Esophagus squamous epithelium (tissue), 5 donors: ENCODE measurements at places on chromosomes 2 and 18.

DNA sequence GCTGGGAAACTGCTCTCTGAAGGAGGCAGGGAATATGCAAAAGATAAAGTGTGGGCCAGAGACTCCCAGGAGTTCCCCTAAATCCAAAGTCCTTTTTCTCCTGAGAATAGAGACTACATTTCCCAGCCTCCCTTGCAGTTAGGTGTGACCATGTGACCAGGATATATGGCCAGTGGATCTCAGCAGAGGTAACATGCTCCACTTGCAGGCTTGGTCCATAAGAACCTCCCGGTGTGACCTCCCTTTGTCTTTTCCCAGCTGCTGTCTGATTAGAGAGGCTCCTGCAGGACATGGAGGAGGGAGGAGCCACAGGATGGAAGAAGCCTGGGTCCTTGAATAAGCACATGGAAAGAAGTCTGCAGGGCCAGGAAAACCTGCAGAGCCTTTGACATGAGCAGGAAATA is 76.2 kb downstream of the TGFA start:
- DNase-seq: no peak
- H3K27me3 ChIP-seq: no peaks in the 10 kb centered on the region
- no peak overlapping the region for H3K27ac ChIP-seq
- H3K4me3 ChIP-seq: no peak overlapping the region
- H3K4me1 ChIP-seq: no peaks in the 10 kb centered on the region

- no peaks in the 10 kb centered on the region for H3K36me3 ChIP-seq
- H3K27ac ChIP-seq: no peak overlapping the region
- no peak for DNase-seq
These were observed 211.0 kb upstream of the SIX2 start for GRCh38 chr2:45220227-45220626.

DNA sequence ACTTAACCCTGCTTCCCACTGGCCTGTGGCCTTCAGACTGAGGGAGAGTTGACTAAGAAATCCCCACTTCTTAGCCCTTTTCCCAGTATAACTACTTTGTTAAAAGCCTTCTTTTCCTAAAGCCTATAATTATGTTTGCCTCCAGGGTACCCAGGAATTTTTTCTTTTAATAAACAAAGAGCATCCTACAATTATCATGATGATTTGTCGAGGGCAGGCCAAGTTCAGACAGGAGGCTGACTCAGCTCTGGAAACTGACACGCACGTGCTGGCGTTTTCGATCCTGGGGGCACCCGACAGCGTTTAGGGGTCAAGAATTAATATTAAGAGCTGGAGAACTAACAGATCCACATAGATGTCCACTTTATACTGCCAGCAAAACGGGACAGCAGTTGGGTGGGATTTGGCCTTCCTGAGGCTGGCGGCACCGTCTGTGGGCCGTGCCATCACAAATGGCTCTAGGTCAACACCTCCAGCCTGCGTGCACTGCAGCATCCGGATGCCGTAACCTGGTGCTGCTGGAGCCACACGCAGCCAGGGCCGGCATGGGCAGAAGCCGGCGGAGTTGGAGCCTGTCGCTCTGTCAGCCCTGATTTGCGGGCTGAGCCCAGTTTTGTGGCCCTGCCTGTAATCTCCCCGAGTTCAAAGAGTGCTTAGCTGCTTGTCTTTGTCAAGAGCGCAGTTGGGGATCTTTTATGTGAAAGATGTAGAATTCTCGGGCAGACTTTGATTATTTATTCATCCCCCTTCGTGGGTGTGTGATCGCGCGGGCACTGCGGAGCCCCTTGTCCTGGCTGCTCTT is 191.0 kb downstream of the GLI2 start:
- H3K4me3 ChIP-seq: no peak overlapping the region
- H3K27ac ChIP-seq: no peak overlapping the region
- H3K4me1 ChIP-seq: no peaks in the 10 kb centered on the region
- no peak for DNase-seq
- H3K36me3 ChIP-seq: no peaks in the 10 kb centered on the region

- peaks cover 28% of the 10 kb centered on the region for H3K4me1 ChIP-seq
- no peaks in the 10 kb centered on the region for H3K27me3 ChIP-seq
- H3K4me3 ChIP-seq: no peak overlapping the region
- H3K36me3 ChIP-seq: no peaks in the 10 kb centered on the region
These were observed 16.9 kb downstream of the PMAIP1 start for GRCh38 chr18:59916746-59917145.

- H3K4me1 ChIP-seq: no peaks in the 10 kb centered on the region
- H3K4me3 ChIP-seq: no peak overlapping the region
- H3K27ac ChIP-seq: no peak overlapping the region
- H3K27me3 ChIP-seq: no peaks in the 10 kb centered on the region
- no peak for DNase-seq
These were observed 49.0 kb upstream of the GLI2 start for GRCh38 chr2:120686511-120687168.

GRCh38 chr2:98769784-98770183 is 38.9 kb upstream of the MGAT4A start:
- H3K4me1 ChIP-seq: no peaks in the 10 kb centered on the region
- H3K4me3 ChIP-seq: no peak overlapping the region
- H3K36me3 ChIP-seq: no peaks in the 10 kb centered on the region
- H3K27ac ChIP-seq: no peak overlapping the region

DNA sequence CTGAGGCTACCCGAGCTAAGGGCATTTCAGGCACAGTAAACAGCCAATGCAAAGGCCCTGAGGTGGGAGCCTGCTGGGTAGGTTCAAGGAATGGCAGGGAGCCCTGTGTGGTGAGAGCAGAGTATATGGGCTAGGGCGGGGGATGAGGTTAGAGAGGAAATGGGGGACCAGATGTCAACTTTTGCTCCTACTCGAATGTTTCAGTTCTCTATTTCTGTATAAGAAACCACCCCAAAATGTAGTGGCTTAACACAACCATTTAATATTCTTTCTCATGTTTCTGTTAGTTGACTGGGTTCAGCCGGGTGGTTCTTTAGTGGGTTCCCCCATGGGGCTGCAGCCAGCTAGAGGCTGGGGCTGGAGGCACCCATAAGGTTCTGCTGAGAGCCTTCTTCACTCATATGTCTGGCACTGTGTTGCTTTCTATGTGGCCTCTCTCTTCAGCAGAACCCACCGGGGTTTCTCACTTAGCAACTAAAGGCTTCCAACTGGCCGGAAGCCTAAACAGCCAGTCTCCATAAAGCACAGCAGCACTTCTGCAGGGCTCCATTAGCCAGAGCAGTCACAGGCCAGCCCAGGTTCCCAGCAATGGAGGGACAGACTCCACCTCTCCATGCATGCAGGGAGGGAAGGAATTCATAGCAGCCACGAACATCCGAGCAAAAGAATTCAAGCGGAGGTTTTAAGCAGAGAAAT is 5.6 kb upstream of the ATOH8 start:
- no peaks in the 10 kb centered on the region for H3K36me3 ChIP-seq
- H3K4me1 ChIP-seq: peaks cover 11% of the 10 kb centered on the region
- peak overlapping the region; percentile 66 for H3K27ac ChIP-seq

DNA sequence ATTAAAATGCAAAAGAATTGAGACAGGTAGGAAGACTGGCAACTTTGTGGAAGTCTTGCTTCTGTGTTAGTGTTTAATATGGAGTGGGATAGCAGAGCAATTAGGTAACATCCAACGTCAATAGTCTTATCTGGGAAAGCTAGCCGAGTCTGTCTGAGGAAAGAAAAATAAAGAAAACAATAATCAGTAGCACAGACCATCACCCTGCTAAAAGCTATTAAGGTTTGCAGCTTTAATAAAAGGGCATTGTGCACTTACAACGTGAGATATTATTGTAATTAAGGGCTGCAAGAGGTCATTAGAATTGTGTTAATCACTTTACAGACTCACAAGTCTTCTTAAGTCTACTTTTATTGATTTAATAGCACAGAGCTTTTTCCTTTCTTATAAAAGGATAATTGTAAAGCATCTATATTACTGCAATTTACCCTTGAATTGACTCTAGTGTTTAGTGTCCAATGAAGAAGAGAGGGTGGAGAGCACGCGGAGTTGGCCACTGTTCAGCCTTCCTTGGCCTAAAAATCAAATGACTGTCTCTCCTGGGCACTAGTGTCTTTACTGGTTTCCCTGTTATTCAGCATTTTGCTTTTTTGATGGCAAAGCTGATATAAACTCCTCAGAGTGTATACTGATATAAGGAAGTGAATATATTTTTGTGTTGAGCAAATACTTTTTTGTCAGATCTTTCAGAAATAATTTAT is 2.0 kb downstream of the CDH7 start:
- no peaks in the 10 kb centered on the region for H3K36me3 ChIP-seq
- H3K4me1 ChIP-seq: peaks cover 4% of the 10 kb centered on the region
- H3K27me3 ChIP-seq: no peaks in the 10 kb centered on the region
- no peak overlapping the region for H3K4me3 ChIP-seq
- no peak overlapping the region for H3K27ac ChIP-seq

GRCh38 chr18:26919627-26920026 is 54.1 kb upstream of the AQP4 start:
- no peak for DNase-seq
- no peaks in the 10 kb centered on the region for H3K27me3 ChIP-seq
- H3K27ac ChIP-seq: no peak overlapping the region

DNA sequence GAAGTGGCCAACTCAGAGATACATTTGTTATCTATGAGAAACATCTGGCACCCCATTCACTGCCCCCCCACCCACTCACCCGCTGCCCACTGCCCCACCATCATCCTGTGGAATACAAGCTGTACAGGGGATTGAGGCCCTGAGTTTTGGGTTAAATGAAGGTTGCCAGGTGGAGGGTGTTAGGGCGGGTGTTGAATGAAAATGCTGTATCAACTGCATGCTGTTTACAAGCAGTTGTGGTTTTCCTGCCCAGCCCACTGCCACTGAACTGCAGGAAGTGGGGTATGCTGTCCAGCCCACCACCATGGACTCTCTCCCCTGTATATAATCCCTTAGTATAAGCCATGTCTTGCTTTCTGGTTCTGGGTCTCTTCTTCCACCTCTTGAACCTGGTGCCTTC is 481.9 kb downstream of the METTL4 start:
- no peak for DNase-seq
- H3K27me3 ChIP-seq: no peaks in the 10 kb centered on the region
- H3K4me1 ChIP-seq: no peaks in the 10 kb centered on the region
- H3K4me3 ChIP-seq: no peak overlapping the region

DNA sequence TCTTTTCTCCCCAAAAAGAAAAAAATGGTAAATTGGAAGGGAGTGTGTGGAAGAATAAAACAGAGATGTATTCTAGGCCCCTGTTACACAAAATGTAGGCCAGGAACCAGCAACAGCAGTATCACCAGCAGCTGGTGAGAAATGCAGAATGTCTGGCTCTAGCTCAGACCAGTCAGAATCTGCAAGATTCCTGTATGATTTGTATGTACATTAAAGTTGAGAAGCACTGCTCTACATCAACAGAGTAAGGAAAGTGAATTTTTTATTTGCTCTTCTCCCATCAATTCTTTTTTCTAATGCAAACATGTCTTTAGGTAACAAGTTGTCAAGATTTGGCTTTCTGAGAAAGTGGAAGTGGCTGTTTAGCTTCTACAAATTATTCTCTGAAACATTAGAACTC is 235.4 kb upstream of the FANCL start:
- H3K4me3 ChIP-seq: no peak overlapping the region
- H3K4me1 ChIP-seq: no peaks in the 10 kb centered on the region
- DNase-seq: no peak
- no peak overlapping the region for H3K27ac ChIP-seq
- no peaks in the 10 kb centered on the region for H3K36me3 ChIP-seq

- no peak for DNase-seq
- H3K27ac ChIP-seq: no peak overlapping the region
- peaks cover 10% of the 10 kb centered on the region for H3K4me1 ChIP-seq
These were observed 7.3 kb downstream of the ALPP start for GRCh38 chr2:232385660-232386489.

DNA sequence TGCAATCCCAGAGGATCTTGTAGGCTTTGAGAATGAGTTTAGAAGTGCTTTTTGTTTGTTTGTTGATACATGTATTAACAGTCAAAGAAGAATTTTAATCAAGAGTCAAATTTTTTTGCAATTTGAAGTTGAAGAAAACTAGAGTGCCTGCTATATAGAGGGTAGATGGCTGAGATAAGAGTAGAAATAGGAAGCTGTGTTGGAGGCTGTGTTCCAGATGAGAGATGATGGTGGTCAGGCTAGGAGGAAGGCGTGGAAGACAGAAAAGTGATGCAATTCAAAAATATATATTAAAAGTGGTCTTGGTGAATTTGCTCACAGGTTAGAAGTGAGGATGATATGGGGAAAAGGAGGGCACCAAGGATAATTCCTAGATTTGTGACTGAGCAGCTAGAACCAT is 978.3 kb downstream of the BCL11A start:
- no peak for DNase-seq
- H3K4me1 ChIP-seq: no peaks in the 10 kb centered on the region
- no peak overlapping the region for H3K4me3 ChIP-seq
- H3K27ac ChIP-seq: no peak overlapping the region
- no peaks in the 10 kb centered on the region for H3K36me3 ChIP-seq
- H3K27me3 ChIP-seq: no peaks in the 10 kb centered on the region

- H3K4me3 ChIP-seq: no peak overlapping the region
- H3K27me3 ChIP-seq: no peaks in the 10 kb centered on the region
- DNase-seq: no peak
These were observed 511.2 kb downstream of the SOX11 start for GRCh38 chr2:6203291-6203959.

GRCh38 chr2:71923143-71923525 is 224.5 kb downstream of the CYP26B1 start:
- no peak overlapping the region for H3K27ac ChIP-seq
- no peaks in the 10 kb centered on the region for H3K36me3 ChIP-seq
- no peak overlapping the region for H3K4me3 ChIP-seq
- H3K4me1 ChIP-seq: no peaks in the 10 kb centered on the region
- H3K27me3 ChIP-seq: no peaks in the 10 kb centered on the region

DNA sequence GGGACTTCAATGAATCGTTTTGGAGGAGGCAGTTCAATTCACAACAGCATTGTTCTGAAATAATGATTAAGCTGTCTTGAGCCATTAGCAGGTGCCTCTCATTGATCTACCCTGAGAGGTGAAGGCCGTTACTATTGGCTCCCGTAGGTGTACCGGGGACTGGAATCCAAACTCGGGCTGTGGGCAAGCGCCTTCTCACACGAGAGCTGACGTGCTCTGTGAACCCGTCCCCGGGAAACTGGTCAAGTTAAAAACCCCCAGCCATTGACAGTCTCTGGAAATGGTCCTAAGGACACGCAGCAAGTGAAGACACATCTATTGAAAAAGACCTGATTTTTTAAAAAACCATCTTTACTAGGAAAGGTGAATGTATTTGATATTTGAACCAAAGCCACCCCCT is 8.1 kb upstream of the NFATC1 start:
- peaks cover 10% of the 10 kb centered on the region for H3K4me1 ChIP-seq
- no peak overlapping the region for H3K27ac ChIP-seq

DNA sequence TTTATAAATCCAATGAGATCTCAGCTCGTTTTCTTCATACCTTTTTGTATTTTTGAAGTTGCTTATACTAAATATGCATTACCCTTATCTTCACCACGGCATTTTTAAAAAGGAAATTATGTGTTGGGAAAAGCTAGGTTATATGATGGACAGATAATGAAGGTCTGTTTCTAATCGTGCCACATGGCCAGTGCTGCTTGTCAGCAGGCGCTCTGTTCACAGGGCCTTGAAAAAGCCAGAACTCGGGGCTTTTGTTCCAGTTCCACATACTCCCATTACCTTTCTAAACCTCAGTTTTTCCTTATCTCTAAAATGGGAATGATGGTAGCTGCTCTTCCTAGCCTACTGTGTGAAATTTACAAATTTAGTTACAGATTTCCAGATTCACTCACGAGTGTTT is 42.0 kb downstream of the EPAS1 start:
- H3K27ac ChIP-seq: no peak overlapping the region
- no peaks in the 10 kb centered on the region for H3K27me3 ChIP-seq
- no peak for DNase-seq
- H3K36me3 ChIP-seq: no peaks in the 10 kb centered on the region
- no peak overlapping the region for H3K4me3 ChIP-seq
